ENCODE measurements at places on chromosomes 16 and 17. TPM values are rescaled to one million over a fixed set of nuclear protein-coding genes. Genes with fewer than 3 reads are reported as not detected.

GRCh38 chr16:1102921-1103635 is 7.0 kb upstream of the C1QTNF8 start:
- peak; percentile 54 for DNase-seq

Gene MAPT
- 0.48 TPM for total RNA-seq

DNA sequence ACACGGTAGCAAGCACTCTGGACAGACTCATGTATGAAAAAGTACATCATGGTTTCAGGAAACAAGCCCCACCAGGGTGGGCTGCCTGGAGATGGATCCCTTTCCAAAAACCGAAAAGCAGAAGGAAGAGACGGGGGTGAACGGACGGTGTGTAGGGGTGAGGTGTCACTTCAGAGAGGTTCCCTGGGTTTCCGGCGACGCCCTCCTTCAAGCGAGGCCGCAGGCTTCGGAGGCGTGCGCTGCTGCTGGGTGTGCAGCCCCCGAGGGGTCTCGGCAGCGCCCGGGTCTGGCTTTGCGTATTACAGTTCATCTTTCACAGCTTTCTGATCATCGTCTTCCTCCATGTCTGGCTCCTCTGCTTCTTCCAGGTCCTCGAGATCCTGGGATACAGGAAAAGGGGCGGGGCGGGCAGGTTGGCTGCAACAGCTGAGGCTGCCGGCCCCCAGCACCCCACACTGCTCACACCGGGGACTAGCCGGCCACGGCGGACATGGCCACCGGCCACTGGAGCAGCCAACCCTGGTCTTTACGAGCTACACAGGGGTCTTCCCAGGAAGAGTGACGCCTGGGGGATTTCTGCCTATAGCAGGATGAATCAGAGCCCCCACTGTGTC is 9.0 kb upstream of the PPP1R27 start:
- no peak for DNase-seq

DNA sequence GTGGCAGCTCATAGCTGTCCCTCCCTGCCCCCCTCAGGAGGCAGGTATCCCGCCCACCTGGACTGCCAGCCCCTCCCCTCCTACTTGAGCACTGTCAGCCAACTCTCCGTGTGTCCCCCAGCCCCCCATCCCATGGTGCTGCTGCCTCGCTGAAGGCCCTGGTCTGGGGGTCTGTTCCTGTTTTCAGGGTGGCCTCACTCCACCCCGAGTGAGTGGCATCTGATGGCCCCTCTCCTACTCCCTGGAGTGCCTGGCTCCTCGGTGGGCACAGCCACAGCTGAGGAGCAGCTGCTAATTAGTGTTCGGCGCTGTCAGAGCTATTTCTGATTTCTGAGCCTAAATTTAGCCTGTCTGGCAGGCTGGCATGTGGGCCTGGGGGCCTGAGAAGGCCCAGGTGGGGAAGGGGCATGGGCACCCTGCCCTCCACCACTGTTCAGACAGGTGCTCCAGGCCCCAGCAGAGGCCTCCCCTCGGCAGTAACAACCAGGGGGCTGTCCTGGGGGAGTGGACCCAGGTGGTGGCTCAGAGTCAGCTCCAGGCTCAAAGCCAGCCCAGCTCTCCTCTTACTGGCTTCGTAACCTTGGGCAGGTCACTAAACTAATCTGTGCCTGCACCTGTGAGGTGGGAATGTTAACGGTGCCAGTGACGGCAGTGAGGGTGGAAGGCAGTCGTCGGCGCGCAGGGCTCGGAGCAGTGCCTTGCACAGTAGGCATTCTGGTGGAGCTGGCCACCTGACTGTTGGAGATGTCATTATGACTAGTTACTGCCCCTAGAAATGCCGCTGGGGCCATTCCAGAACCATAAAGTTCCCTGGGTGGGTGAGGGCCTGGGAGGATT is 6.5 kb downstream of the FMNL1 start:
- DNase-seq = no peak

GRCh38 chr17:46976626-46977270 is 2.3 kb downstream of the RPRML start:
- DNase-seq = no peak
